RCC 7860 (cell line): ENCODE measurements at places on chromosomes 4 and X.

DNA sequence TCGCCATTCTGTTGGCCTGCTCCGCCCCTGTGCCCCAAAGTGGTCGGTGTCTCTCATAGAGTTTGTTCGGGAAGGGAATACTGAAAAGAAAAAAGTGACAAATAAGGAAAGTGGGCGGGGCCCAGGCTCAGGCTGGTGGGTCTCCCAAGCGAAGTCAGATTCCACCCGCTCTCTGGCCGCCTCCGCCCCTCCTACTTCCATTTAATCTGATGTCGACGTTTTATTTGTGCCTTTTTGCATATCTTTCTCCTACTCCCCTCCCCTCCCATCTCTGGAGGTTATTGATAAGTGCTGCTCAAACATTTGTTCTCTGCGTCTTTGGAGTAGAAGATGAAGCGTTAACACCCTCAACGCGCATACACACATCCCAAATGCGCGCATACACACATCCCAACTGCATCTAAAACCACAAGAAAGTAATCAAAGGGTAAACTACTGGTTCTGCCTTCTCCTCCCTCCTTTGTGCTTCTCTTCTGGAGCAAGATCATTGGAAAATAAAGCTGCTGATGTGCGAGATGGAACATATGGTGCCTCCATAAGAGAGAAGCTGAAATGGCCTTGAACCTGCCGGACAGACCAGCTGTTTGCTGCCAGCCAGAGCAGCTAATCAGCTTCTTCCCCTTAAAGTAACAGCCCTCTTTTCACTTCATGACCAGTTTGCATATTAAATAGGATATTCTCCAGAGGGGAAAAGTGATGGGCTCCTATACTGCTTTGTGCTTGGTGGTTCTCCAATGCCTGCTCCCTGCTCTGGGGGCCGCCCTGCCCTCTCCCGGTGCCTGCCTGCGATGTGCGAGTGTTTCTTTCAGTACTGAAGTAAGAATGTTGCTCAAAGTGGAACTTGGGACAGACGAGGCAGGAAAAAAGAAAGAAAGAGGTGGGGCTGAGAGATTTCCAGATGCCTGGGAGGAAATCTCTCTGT, 3.1 kb downstream of the MAMLD1 start:
- DNase-seq, result peak; percentile 16

DNA sequence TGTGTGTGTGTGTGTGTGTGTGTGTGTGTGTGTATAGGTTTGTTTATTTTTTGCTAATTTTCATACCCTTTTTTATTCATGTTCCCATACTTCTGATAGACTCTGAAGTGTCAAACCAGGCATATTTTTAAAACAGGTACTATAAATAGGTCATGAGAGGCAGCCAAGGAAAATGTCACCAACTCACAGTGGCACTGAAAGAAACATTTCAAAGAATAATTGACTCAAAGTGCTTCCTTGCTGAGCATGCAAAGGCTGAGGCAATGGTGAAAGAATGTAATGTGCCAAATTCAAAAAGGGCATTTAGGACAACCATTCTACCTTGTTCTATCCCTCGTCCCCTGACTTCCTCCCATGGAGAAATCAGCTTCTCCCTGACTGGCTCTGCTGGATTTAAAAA, 95.5 kb downstream of the EIF4E start:
- no peak for DNase-seq

DNA sequence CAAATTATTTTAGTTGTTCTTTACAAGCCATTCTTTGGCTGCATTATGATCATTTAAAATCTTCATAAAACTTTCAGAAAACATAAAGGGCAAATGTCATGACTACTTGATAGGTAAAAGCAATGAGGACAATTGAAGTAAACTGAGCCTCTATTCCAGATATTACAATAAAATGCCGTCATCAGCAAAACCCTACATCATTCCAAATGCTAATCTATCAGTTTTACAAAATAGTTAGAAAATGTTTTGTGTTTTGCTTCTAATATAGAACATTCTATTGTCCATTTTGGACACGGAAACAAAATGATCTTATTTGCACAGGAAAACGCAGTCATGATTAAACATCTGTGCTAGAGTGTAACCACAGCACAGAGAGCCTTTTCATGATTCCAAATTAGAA, 1330.6 kb upstream of the ADGRL3 start:
- no peak for DNase-seq

DNA sequence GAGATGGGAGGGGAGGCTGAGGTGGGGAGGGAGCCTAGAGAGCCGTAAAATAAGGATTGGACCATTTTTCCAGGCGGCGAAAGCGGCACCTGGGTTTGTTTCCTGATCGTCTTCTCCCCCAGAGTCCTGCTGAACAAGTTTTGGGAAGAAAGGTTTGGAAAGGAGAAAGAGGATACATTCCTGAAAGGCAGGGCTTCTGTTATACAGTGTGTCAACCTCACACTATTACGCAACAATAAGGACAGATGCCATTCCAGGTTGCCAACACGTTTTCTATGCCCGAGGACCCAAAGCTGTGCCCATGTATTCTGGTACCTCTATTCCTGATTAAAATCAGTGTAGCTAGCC, 658 bp downstream of the SCOC start:
- no peak for DNase-seq

GRCh38 chr4:143771269-143771668, 70.8 kb upstream of the FREM3 start:
- DNase-seq, result no peak

- no peak for DNase-seq
Observed at GRCh38 chrX:153669901-153670731, 3.5 kb downstream of the PNCK start.

- DNase-seq, result peak; percentile 58
Observed at GRCh38 chr4:158172261-158173258, at the start of gene GASK1B. GASK1B (minus strand) TSS chr4:158173025; CDS start chr4:158171375, 1,650 bp downstream.

GRCh38 chr4:8258552-8259212, 10.9 kb upstream of the HTRA3 start:
- no peak for DNase-seq

- DNase-seq, result no peak
Observed at GRCh38 chrX:56000174-56000573, 232.0 kb upstream of the KLF8 start.

DNA sequence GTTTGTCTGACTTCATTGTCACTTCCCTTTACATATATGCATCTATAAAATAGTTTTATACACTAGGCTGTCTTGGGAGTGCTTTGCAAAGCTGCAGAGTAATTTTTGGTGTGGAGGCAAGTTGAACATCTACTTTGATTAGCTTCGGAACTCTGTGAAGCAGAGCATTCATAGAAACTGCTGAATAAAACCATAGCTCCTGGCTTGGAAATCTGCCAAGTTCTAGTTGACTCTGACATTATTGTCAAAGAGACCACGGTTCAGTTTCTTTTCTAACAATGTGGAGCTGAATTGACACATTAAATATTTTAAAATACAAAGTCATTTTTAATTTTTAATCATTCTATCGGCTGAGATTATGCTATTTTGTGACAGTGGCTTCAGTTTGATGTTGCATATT, 335.0 kb downstream of the BMPR1B start:
- DNase-seq, result peak; percentile 9

DNA sequence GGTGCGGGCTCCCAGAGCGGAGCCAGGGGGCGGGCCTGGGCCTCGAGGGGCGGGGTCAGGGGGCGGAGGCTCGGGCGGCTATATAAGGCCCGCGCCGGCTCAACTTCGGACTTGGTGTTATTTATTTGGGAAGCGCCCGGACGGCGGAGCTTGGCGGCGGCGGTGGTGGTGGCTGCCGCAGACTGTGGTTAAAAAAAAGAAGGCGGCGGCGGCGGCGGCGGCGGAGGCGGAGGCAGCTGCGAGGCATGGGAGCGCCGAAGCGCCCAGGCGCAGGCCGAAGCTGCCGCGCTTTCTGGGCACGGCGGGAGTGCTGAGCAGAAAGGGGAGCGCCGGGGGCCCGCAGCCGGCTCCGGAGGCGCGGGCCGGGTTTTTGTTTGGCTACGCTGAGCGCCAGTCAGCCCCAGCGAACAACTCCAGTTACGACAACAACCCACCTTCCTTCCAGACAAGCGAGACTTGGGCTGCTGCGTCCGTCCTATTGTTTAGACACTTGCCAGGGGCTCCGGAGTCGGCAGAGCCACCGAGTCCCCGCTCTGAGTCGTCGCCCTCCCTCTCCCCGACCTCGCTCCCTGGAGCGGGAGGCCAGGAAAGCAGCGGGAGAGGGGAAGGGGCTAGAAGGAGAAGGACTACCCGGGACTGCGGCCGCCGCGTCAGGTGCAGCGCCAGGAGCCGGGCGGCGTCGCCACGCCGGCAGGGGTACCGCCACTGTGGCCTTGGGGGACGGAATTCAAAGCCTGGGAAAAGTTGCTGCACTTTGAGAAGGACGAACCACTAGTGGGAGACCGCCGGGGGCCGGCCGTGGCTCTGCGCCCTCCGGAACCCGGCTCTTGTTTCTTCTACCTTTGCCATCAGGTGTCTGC, at the start of gene SLIT2:
Gene SLIT2, plus strand, starts transcription at position 110 of the 860 bp plus-strand sequence. CDS start 1,911 bp downstream, outside the sequence.
- peak; percentile 56 for DNase-seq

DNA sequence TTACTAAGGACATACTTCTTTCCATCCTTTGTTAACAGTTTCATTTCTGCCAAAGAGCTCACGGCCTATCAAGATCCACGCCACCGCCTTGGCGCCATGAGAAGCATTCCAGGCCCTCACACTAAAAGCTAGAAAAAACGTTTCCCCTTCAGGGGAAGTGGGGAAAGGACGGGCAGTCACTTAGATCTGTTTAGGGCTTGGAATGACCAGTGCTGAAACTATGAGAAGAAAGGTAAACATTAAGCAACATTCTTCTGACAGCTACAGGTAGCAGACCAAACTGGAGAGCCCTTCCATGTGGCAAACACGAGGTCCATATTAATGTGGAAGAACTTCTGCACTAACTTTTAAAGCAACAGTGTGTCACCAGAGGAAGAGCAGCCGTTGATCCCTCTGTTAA, 146.7 kb downstream of the SH3KBP1 start:
- no peak for DNase-seq

DNA sequence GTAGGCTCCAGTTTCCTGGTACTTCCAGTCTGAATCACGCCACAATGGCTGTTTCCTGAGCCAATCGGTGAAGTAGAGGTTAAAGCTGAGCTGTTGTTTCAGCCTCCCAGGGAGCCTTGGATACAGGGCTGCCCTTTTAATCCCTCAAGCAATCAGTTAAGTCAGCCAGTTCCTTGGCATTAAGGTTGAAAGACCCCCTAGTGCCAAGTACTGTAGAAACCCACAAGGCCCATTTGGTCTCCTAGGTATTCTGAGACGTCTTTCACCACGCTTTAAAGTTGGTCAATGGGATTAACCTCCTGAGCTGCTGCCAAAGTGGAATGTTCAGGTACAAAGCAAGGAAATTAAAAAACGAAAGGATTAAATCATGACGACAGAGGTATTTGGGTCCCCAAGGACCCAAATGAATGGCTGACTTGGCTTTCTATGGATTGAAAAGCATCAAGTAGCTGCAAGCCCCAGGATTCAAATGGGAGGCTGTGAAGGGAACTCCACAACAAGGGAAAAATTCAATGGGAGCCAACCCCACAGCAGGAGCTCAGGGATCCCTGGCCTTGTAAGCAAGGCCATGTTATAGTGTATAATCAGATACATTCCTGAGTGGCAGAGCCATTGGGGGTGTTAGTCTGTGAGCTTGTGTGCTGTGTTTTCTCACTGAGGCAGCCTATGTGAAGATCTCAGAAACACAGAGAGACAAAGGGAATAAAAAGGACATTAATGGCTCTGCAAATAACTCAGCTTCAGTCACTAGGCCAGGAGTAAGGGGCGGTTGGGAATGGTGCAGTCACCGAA, 86.0 kb downstream of the ATG4A start:
- no peak for DNase-seq

GRCh38 chrX:49999087-49999486, 76.7 kb downstream of the CLCN5 start:
- DNase-seq, result no peak

- no peak for DNase-seq
Observed at GRCh38 chrX:154019061-154019621, 561 bp downstream of the IRAK1 start.

DNA sequence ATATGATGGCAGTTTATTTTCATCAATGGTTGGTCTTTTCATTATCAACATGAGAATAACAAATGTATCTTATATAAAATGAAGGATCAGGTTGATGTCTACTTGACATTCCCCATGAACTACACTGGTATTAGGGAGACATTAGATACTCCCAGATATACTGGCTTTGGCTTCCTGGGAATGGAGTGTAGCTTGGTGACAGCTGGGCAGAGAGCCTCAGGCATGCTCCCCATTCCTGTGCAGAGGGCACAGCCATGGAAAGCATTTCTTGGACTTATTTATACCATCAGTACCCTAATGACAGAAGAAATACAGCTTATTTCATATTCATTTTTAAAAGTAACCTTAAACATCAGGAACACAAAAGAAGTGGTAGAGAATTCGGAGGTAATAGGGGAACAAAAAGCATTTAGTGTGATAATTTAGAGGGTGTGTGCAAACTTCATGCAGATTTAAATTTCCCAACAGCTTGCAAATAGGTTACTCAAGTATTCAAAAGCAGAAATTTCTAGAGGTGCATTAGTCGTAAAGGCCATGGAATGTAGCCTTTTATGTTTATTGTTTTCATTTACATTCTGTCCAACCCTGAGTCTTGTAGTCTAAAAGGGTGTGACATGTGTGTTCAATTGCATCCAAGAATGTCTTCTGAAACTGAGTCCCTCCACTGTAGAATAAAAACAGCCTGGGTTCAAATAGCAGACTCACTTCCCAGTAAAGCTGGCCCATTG, 573.8 kb downstream of the KCNIP4 start:
- DNase-seq, result no peak

GRCh38 chr4:118850488-118851173, 14.7 kb upstream of the SEC24D start:
- peak; percentile 12 for DNase-seq

GRCh38 chrX:120308558-120308957, 2.7 kb downstream of the TMEM255A start:
- no peak for DNase-seq

DNA sequence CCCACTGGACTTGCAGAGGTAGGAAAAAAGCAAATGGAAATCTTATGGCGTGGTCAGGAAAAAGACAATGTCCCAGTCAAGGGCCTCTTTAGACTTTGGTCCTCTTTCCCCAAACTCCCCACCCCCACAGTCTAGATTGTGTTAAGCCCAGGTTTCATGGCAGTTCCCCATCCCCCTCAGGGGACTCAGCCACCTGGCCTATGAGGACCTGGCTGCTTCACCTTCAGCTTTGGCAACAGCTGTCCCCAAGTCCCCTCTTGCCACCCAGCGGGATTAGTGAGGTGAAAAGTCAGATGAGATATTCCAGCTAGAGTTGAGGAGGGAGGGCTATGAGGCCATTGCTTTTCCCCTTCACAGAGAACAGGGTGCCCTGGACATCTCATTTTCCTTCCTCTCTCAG, 457 bp downstream of the RIPPLY1 start:
- no peak for DNase-seq

DNA sequence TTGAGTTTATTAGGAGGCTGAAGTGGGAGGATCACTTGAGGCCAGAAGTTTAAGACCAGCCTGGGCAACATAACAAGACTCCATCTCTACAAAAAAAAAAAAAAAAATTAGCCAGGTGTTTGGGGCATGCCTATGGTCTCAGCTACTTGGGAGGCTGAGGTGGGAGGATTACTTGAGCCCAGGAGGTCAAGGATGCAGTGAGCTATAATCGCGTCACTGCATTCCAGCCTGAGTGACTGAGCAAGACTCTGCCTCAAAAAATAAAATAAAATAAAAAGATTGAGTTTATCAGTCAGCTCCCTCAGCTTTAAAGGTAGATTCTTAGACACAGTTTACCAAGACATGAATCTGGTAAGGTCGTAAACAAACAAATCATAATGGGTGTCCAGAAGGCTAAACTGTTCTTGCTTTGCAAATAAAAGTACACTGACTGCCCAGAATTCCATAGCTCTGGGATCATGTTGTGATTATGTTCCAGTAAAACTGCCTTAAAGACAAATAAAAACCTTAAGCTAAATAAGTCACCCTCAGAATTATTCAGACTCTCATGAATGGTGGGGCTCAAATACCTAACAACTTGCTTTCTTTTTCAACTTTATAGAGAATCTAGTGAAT, 18.7 kb downstream of the APOO start:
- peak; percentile 30 for DNase-seq
